ENCODE measurements at places on chromosomes 2 and 18.

DNA sequence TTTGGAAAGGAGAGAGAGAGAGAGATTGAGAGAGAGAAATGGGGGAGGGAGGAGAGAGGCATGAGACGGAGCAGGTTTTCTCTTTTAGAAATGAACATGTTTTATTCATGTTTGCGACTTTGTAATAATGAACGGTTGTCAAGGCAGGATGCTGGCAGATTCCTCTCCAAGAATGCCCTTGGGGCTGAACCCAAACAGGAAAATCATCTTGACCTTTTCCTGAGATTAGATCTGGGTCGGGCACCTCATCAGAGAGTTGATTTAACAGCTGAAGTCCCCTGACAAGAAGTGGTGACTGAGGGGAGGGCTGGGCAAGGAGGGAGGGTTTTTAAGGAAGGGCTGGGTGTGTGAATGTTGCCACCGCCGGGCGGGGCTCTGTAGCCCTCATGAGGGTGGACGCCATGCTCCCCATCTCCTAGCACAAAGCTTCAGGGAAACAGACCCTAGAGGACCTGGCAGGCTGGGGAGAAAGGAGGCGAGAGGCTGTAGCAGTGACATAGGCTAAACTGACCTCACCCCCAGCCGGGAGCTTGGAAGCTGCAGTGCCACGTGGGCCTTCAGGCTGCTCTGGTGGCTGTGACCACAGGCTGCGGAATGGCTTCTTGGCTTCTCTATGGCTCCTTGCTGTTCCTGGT, 60.0 kb downstream of the LIPG start:
- no peak for DNase-seq

- peak; percentile 18 for DNase-seq
Observed at GRCh38 chr2:156325688-156326525, 6.6 kb downstream of the NR4A2 start.

GRCh38 chr2:71070294-71071093, 2.0 kb downstream of the NAGK start:
- no peak for DNase-seq

- peak; percentile 20 for DNase-seq
Observed at GRCh38 chr2:54013996-54014395, 43.2 kb upstream of the PSME4 start.

DNA sequence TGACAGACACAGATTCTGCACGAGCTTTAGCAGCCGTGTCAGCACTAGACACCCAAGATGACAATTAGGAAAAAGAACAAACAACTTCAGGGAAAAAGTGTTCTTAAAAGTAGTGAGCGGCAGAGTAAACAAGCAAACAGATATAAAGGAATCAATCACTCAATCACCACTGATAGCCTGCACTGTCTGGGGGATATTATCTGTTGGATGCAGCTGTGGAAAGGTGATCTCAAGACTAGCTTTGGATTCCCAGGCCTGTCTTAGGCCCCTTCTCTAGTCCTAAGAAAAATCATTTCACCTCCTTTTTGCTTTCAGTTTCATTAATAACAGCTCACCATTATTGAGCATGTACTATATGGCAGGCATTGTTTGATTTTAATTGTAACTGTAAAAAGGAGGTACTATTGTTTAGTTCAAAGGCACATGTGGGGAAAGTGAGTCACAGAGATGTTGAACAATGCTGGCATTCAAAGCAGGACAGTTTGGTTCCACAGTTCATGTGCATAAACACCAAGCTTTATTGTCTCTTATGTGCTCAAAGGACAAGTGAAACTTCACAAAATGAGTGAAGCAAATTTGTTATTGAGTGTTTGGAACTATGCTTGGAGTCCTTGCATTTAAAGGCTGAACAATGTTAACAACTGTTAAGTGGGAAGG, 147.3 kb upstream of the TCF4 start:
- DNase-seq = no peak

DNA sequence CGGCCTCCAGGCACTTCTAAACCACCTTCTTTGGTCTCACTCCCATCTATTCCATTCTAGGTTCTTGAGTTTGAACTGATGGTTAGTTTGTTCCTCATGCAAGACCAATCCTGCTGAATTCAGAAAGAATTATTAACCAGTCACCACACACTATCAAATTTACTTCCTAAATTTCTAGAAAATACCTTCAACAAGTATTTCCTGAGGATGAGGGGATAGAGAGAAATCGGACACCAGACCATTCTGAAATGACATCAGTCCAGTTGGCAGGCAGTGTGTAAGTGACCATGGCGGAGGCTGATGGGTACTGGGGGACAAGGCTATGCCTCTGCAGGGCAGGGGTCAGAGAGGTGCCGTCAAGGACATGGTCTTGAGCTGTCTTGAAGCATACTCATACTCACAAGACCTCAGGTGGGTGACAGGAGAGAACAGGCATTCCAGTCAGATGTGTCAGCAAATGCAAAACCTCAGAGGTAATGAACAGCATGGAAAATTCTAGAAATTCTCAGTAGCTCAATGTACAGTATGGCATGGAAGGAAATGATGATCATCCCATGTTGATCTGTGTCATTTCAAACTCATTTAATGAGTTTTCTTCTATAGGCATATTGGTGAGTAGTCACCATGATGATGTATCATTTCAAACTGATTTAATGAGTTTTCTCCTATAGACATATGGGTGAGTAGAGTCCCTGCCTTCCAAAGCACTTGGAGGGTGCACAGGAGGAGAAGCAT, 119.6 kb downstream of the DDX1 start:
- no peak for DNase-seq

DNA sequence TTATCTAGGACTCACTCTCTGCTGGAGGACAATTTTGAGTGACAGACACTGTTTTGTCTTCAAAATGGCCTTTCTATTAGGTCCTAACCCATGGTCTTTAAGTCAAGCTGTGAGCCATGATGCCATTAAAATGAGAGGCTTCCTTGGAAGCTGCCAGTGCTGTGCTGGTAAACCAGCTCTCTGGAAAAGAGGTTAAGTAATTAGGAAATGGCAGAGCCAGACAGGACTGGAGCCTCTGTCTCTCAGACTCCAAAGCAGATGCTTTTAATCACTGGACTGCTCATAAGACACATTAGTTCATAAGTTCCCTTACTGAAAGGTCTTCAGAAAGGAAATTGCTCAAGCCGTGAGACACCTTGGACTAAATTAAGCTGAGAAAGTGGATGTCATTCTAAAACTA, 25.8 kb upstream of the LHCGR start:
- no peak for DNase-seq

GRCh38 chr2:172693037-172693436, 42.6 kb upstream of the RAPGEF4 start:
- no peak for DNase-seq

GRCh38 chr2:41735476-41735875, 312.3 kb upstream of the PKDCC start:
- DNase-seq = no peak

GRCh38 chr18:12838178-12838634, 45.8 kb downstream of the PTPN2 start:
- peak; percentile 10 for DNase-seq

- no peak for DNase-seq
Observed at GRCh38 chr2:169301596-169302335, 60.6 kb downstream of the LRP2 start.

DNA sequence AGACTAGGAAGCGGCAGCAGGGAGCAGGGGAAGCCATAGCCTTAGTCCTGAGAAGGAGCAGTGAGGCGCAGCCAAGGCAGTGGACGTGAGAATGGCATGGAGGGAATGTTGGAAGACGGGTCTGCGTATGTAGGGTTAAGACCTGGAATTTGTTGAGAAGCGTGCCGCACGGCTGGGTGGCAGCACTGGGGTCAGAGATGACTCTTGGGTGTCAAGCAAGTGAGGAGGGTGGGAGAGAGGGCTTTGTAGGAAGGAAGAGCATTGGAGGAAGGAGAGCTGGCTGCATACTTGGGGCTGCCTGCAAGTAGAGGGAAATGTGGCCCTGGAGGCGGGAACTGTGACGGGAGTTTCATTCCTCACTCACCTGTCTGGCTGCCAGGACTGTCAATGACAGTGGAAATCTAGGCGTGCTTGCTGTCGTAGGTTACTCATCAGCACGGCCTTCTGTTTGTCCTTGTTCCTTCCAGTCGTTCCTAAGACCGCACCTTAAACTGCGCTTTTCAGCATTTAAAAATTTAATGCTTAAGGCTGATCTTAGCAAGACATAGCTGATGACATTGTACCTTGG, 108.0 kb downstream of the ITGB1BP1 start:
- DNase-seq = no peak

DNA sequence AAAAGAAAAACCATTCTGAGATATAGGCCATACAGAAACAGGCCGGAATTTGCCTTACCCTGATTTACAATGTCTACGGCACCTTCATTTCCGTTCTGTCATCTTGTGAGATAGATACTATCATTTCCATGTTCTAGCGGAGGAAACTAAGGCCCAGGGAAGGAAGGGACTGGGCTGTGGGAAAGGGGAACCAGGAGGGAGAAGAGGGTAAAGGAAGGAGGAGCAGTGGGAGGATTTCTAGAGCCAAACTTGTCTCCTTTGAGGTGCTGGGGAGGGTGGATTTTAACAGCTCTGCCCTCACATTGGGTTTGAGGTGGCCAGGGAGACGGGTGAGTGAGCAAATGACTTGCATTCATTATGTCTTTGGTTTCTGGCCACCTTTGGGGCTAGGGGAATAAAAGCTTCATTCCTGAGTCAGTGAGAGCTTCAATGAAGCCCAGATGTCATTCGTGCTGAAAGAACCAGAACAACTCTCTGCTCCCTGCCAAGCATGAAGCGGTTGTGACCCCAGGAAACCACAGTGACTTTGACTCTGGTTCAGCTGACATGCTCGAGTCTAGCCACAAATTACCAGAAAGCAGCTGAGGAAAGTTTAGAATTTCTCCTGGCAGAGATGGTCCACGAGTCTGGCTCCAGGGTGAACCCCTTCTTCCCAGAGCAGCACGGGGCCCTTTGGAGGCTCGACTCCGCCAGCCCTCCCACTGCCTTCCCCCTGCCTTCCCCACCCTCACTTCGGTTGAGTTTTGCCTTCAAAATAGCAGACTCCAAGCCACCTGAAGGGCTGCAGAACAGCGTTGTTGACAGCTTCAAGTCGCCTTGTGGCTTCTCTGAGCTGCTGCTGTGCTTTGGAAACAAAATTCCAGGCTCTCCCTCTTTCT, 3.8 kb downstream of the ACTG2 start:
- DNase-seq = no peak

DNA sequence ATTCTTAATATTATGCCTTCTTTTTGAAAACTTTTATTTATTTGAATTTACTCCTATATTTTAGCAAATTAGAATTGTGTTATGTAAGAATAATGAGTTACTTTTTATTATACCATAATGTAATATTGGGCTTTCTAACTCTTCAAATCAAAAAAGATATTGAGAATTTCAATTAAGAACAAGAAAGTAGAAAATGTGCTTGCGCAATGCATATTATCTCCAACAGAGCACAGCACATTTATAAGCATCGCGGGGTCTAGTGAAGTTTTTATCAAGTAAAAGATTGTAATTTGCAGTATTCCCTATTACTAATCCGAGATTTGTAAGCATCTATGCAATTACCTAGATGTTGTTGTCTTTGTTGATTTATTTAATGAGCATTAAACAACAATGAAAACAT, 829.1 kb upstream of the CNTNAP5 start:
- DNase-seq = no peak

GRCh38 chr18:67417864-67418523, 98.5 kb downstream of the DSEL start:
- DNase-seq = no peak

- no peak for DNase-seq
Observed at GRCh38 chr2:155645791-155646190, 686.7 kb downstream of the NR4A2 start.

GRCh38 chr2:135202751-135203150, 150.7 kb downstream of the RAB3GAP1 start:
- no peak for DNase-seq

GRCh38 chr2:40218679-40219078, 233.2 kb downstream of the SLC8A1 start:
- no peak for DNase-seq

- no peak for DNase-seq
Observed at GRCh38 chr2:142153601-142154000, 22.8 kb upstream of the LRP1B start.

DNA sequence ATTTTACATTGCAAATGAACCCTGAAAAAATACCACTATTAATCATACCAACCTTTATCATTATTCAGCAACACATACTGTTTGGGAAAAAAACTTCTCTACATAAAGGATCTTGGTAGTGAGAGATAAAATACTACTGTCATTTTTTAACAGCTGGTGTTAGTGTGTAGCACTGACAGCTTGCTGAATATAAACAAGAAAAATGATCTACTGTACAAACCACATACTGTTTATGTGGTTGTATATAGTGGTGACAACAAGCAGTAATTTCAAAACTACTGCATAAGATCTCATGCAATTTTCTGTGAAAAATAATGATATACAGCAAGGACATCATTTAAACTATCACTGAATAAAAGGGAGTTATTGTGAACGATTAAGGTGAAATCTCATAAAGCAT, 601.2 kb downstream of the LRP1B start:
- DNase-seq = no peak

- DNase-seq = no peak
Observed at GRCh38 chr18:54240629-54241107, 16.2 kb upstream of the MBD2 start.

DNA sequence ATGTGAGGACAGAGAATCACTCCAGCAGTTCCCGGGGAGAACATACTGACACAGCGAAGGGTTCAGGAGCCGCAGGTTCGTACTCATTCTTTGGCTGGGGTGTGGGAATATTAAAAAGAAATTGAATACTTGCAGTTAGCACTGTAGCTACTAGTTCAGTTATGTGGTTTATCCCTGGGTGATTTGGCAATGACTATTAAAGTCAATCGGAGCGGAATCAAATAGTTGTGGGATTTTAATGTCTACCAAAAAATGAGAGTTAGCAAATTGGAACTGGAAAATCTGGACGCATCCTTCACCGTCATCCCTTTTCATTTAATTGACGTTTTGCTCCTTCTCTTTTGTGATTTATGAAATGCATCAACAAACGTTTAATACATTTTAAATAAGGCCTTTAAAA, 50.8 kb downstream of the GBX2 start:
- no peak for DNase-seq

DNA sequence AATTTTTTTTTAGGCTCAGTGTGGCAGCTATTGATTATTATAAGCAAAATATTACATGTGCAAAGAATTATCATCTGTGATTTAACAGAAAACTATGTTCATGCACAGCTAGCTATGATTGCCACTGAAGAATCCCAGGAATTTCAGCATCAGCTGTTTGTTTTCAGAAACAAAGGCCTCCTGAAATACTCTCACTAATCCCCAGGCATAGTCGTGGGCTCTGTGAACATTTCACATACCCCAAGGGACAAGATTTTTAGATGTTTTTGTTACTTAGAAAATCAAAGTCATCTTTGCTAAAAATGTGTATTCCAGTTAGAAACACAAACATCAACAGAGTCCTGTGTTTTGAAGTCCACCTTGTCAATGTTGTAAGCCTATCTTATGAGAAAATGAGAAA, 156.1 kb downstream of the MYO1B start:
- no peak for DNase-seq

- no peak for DNase-seq
Observed at GRCh38 chr2:221203125-221203524, 369.0 kb downstream of the EPHA4 start.

GRCh38 chr2:43109261-43109743, 117.1 kb downstream of the ZFP36L2 start:
- no peak for DNase-seq

GRCh38 chr2:167616997-167617396, 630.4 kb downstream of the STK39 start:
- no peak for DNase-seq

- no peak for DNase-seq
Observed at GRCh38 chr2:1360557-1361250, 52.6 kb upstream of the TPO start.

GRCh38 chr2:227876300-227876801, 4.9 kb downstream of the DAW1 start:
- DNase-seq = no peak

Data from T-helper 2 cell (primary cell).